Body of pancreas (tissue), 4 donors: ENCODE measurements at places on chromosomes 6 and 20. TPM values are rescaled to one million over a fixed set of nuclear protein-coding genes. Genes with fewer than 3 reads are reported as not detected.

The TINAG gene
- total RNA-seq = not detected

GRCh38 chr20:47290008-47290407 is 66.5 kb downstream of the ZMYND8 start:
- no peak for DNase-seq

DNA sequence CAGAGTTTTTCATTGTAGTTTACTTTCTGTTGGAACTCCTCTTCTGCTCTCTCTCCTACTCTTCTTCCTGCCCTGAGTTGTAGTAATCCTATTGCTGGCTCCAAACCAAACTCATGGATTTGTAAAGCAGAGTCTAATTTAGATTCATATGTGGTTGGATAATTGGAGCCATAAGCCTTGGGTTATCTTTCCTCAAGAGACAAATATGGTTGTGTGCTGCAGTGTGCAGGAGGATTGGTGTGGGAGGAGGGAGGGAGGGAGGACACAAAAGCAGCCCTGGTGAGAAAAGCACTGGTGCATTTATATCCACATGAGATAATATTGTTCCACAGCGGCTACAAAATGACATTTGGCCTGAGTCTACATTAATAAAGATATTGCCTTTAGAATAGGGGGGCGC is 4.2 kb downstream of the HLA-G start:
- no peak for DNase-seq

The OVOL2 gene
- total RNA-seq = 3.6 TPM

The DPPA5 gene
- total RNA-seq = not detected

- DNase-seq = no peak
Observed at GRCh38 chr20:18004384-18005031, 35.7 kb downstream of the MGME1 start.

DNA sequence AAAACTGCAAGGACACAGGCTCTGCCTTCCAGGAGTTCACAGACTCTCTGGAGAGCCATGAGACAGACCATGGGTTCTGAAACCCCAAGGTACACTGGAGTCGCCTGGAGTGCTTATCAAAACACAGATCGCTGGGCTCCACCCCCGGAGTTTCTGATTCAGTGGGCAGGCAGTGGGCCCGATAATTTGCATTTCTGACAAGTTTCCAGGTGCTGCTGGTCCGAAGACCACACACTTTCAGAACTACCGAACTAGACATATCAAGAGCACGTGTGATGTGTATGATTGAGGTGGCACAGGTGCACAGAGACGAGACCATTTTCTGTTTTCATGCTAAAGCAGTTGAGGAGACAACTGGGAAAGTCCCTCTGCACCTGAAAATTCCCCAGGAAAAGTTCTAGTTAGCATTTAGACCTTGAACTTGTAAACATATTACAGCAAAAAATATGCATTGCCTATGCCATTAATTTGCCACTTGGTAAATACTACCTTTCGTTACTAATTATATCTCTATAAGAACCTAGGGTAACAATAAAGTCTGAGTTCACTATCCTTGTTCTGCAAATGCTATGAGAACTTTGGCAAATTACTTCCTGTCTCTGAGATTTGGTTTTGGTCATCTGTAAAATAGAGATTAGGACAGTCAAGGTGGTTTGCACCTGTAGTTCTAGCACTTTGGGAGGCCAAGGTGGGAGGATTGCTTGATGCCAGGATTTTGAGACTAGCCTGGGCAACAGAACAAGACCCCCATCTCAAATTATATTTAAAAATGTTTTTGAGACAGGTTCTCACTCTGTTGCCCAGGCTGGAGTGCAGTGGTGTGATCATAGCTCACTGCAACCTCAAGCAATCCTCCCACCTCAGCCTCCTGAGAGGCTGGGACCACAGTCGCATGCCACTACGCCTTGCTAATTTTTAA is 14.3 kb upstream of the PIM1 start:
- DNase-seq = no peak

The RAB32 gene
- 17.9 TPM for total RNA-seq

- DNase-seq = no peak
Observed at GRCh38 chr6:41652866-41653652, 14.8 kb downstream of the MDFI start.

- DNase-seq = no peak
Observed at GRCh38 chr6:36739947-36740817, 42.6 kb downstream of the RAB44 start.

The GFRA4 gene
- not detected for total RNA-seq

DNA sequence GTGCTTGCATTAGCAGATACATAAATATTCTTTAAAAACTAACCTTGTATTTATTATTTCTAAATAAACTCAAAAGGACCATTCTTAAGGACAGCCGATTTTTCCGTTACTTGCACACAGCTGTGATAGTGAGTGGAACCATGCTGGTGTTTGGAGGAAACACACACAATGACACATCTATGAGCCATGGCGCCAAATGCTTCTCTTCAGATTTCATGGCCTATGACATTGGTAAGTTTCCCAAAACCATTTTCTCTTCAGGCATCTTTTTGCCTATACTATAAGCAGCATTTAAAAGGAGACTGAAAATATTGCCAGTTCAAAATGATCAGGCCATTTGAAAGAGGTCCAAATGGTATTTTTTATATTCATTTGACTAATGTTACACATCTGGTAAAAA is 92.3 kb downstream of the ATRN start:
- no peak for DNase-seq
